ENCODE measurements at places on chromosomes 5 and 9.
A peak's percentile ranks its signal among the peaks of the same experiment; 100 is the strongest.

- no peak for DNase-seq
These were observed 235.4 kb downstream of the CDH9 start for GRCh38 chr5:26802944-26803343.

- no peak for DNase-seq
These were observed 32.0 kb downstream of the MAN2A1 start for GRCh38 chr5:109721741-109722140.

DNA sequence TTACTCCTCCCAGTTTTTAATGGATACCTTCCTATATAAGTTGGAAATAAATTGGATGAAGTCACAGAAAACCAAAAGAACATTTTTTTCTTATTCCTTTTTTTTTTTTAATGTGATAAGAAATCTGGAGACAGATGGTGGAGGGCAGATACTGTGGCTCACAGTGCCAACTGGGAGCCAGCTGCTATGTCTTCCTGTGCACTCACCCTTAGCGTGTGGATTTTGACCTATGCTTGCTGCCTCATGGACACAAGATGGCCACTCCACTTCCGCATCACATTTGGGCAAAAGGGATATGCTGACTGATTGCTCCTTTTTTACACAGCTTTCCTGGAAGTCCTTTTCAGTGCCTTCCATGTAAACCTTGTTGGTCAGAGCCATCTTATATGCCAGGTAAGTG lies 342.6 kb downstream of the MAN2A1 start:
- DNase-seq: no peak

DNA sequence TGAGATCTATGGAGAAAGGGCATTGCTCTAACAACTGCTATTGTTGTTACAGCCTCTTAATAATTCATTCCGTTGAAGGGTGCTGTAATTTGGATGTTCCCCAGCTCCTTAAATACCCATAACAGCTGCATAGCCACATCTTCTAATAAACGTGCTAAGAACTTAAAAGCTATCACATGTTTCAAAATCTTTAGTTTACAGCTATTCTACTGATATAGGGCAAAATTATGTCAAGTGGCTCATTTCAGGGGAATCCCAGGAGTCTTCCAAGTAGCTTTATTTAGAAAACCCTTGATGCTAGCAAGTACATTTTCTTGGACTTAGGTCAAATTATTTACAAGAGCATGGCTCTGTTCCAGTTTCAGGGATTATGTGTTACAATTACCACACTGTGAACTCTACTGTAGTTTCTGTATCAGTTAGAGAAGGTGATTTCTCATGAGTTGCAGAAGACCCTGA lies 990.4 kb upstream of the ACO1 start:
- DNase-seq: no peak

- DNase-seq: no peak
These were observed 14.3 kb downstream of the CDK20 start for GRCh38 chr9:87959916-87960581.

DNA sequence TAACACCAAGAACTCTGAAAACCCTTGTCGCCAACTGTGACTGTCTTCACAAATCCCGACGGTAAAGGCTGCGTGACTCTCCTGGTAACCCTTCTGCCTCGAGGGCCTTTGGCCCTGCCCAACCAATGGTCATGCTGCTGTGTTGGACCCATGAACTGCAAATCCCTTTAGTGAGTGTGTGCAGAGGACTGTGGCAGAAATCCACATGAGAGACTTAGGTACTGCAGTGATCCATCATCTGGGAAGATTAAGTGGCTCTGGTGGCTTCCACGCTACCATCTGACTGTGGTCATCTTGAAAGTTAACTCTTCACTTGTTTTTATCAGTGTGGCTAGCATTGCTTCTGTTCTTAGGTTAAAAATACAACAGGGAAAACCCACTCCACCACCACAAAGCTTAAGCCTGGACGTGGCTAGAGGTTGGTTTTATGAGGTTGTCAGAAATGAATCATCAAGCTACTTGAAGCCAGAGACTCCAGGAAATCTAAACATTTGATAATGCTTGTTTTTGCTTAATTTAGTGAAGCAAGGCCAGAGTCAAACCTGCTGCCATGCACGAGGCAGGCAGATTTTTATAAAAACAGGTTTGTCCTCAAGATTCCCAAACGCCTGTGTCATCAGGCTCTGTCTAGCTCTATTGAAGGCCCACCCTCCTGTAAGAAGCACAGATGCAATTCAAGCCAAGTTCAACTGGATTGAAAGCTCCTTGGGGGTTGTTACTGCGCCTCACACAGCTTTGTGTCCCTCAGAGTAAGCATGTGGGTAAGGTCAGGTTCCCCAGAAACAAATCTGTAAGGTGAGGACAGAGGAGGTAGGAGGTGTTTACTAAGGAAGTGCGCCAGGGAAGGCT lies 52.7 kb upstream of the ERCC6L2 start:
- DNase-seq: peak; percentile 3

GRCh38 chr9:31236344-31236743 lies 1148.1 kb upstream of the ACO1 start:
- no peak for DNase-seq

DNA sequence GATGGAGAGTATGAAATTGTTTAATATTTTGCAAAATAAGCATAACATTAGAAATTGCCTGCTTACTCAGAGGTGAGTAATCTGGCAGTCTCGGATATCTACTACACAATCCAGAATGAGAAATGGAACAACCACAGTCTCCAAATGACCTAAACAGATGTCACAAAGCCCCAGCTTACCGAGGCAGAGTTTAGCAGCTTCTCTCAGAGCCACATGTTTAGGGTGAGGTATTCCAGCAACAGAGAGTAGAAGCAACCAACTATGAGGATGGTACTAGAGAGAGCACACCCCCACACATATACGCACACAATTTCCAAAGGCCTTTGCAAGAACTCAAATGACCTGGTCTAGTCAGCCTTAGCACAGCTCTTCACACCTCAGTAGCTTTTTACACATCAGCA lies 122.7 kb upstream of the LPAR1 start:
- no peak for DNase-seq

- no peak for DNase-seq
These were observed 592.5 kb upstream of the CLINT1 start for GRCh38 chr5:158451203-158451992.

DNA sequence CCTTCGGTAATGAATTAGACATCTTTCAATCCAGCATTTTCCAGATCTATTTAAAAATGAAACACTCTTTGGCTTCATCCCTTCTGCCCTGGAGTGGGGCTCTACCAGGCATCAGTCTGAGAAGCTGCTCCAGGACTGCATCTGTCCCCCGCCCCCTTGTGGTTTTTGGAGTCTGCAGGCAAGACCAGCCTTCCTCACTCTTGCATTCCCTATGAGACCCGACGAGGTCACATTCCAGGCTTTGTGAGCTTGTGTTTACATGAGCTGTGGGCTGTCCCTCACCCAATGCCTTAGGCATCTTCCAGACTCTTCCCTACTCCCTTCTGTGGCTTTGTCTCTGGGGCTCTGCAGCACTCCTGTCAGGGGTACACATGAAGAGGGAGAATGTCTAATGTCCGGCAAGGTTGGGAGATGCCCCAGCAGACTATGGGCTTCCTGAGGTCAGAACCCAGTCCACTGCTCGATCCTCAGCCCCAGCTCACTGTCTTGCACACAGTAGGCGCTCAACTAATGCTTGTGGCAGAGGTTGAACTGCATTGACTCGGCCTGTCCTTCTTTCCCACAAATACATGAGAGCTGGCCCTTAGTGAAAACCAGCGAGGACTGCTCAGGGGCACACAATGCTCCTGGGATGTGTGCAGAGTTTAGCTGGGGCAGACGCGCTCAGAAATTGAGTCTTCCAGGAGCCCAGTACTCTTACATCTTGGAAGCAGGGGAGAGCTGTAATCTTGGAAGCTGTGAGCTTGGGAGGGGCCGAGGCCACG lies 11.7 kb upstream of the GADD45G start:
- no peak for DNase-seq

DNA sequence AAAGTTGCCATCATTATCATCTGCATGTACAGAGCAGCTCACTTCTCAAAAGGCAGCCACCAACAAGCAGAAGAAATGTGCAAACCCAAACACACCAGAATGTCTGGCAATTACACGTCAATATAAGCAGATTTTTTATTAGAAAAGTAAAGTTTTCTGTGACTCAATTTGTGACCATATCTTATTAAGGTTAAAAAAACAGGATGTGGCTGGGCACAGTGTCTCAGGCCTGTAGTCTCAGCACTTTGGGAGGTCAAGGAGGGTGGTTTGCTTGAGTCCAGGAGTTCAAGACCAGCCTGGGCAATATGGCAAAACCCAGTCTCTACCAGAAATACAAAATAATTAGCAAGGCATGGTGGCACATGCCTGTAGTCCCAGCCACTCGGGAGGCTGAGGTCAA lies 176.7 kb downstream of the FANCC start:
- no peak for DNase-seq

DNA sequence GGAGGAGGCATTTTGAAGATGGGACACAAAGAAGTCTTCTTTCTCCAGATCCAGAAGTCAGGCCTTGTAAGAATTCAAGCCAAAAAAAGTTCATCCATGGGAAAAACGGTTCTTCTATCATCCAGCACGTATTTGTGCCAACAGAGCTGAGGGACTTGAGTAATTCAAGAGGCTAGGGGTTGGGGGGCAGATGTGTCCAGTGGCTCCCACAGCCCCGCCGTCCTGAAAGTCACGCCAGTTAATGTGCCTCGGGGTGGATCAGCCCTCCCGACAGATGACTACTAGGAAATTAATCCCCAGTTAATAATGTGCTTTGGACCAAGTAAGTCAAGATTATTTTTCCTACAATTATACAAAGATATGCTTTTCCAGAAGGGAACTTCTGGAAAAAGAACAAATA lies 23.4 kb downstream of the NREP start:
- no peak for DNase-seq

DNA sequence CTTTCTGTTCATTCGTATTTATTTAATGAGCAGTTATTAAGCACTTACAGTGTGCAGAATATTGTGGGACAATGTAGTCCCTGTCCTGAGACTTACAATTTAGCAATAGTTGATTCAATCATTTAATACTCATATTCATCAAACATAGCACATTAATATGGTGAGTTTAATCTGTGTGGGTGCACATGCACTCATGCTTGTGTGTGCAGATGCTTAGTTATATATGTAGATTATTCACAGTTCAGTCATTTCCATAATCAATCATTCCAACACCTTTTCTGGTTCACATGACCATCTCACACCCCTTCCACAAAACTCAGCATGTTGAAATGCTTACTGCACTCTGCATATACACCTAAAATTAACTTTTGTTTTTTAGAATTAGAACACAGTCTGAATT lies 321.6 kb upstream of the RFX3 start:
- no peak for DNase-seq

DNA sequence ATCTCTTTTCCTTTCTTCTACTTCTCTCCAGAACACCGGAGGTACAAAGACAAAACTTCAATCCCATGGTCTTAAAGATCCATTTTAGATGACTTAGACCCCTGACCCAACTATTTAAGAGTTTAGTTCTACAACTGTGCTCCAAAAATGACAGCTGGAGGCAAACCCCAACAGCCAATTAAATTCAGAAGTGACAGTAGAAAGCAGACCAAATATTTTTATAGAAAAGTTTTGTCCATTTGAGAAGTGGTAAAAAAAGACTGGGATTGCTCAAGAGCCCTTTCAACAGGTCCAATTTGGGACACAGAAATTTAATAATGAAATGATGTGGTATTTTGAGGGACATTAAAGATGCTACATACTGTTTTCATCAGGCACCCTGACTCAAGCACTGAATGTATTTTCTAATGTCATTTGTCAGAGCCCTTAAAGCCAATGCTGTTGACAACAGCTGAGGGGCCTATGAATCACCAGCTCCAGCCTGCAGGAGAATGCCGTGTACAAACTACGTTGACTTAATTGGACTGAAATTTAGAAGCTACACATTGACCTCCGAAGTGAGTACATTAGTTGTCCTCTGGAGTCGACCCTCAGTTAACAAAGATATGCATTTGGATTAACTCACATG lies 147.5 kb upstream of the PIK3R1 start:
- DNase-seq: no peak

- DNase-seq: no peak
These were observed 284.5 kb upstream of the NUDT12 start for GRCh38 chr5:103847060-103847459.

DNA sequence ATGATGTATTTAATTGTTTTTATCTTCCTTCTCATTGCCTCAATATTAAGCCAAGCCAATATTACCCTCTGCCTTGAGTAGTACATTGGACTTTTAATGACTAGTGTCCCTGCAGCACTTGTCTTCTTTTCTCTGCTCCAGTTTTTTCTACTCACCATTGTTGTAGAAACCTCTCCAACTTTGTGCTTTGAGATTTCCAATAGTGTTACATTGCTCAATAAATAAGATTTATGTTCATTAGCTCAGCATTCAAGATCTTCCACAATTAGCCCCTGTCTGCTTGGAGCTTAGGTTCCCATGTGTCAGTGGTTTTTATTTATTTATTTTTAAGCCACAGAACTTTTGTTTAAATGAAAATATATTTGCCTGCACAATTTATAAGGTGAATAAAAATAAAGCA lies 145.3 kb downstream of the ADGRV1 start:
- DNase-seq: no peak

- no peak for DNase-seq
These were observed 83.7 kb downstream of the HINT1 start for GRCh38 chr5:131081374-131081773.

GRCh38 chr5:148543727-148544126 lies 110.6 kb downstream of the HTR4 start:
- DNase-seq: no peak

DNA sequence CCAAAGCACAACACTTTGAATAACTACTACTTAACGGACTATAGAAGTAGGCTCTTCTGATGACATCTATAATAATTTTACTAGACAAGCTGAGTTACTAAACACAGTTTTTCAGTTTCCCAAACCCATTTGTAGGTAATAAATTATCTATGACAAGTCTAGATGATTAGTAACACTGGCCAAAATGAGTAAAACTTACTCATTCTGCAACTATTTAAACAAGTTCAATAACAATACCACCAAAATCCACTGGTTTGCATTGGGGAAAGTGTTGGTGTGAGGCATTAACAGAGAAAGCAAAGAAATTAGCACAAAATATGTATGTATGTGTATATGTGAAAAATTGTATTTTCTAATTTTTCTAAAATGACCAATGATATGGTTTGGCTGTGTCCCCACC lies 119.3 kb downstream of the NR2F1-AS1 start:
- no peak for DNase-seq

- DNase-seq: no peak
These were observed 138.9 kb upstream of the RAI14 start for GRCh38 chr5:34517249-34517648.

DNA sequence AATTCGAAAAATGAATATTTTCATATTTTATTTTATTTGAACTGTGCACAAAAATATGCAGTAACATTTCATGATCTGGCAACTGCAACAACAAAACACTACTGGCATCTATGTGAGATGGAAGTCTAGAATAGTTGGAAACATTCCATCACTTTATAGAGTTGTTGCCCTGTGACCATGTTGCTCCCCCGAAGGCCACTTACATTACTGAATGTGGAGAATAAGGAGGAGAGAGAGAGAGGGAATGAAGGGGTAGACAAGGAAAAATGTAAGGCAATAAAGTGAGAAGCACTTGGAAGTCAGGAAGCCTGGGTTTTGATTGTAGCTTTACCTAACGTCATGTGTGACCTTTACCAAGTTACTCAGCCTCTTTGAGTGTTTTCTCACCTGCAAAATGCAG lies 437.2 kb upstream of the EDIL3 start:
- DNase-seq: no peak

- no peak for DNase-seq
These were observed 495.2 kb upstream of the GRIA1 start for GRCh38 chr5:152995214-152995725.

Data from CD4-positive, alpha-beta T cell treated with Interleukin-15 for 4 hours (primary cell).